ENCODE measurements at places on chromosomes 16 and 17. TPM values are rescaled to one million over a fixed set of nuclear protein-coding genes. Genes with fewer than 3 reads are reported as not detected.

GRCh38 chr17:32931686-32932085 lies 3.7 kb downstream of the TMEM98 start:
- no peak for DNase-seq
- peaks cover 19% of the 10 kb centered on the region for H3K27me3 ChIP-seq
- H3K27ac ChIP-seq: no peak overlapping the region
- no peak overlapping the region for H3K4me3 ChIP-seq
- H3K4me1 ChIP-seq: peaks cover 51% of the 10 kb centered on the region

- peak; percentile 14 for DNase-seq
- no peaks in the 10 kb centered on the region for H3K27me3 ChIP-seq
- H3K4me1 ChIP-seq: peaks cover 90% of the 10 kb centered on the region
- peak overlapping the region; percentile 48 for H3K27ac ChIP-seq
Observed at GRCh38 chr17:49633762-49634484, 44.0 kb downstream of the SPOP start.

- DNase-seq: no peak
- H3K36me3 ChIP-seq: no peaks in the 10 kb centered on the region
- H3K4me1 ChIP-seq: no peaks in the 10 kb centered on the region
- H3K27me3 ChIP-seq: peaks cover 8% of the 10 kb centered on the region
- H3K27ac ChIP-seq: no peak overlapping the region
Observed at GRCh38 chr17:74525781-74526288, 5.4 kb downstream of the CD300LB start.

GRCh38 chr16:28846933-28847273 lies 755 bp upstream of the TUFM start:
- no peak for DNase-seq
- H3K27ac ChIP-seq: peak overlapping the region; percentile 89
- H3K4me1 ChIP-seq: peaks cover 19% of the 10 kb centered on the region
- peaks cover 33% of the 10 kb centered on the region for H3K36me3 ChIP-seq
- peak overlapping the region; percentile 97 for H3K4me3 ChIP-seq

DNA sequence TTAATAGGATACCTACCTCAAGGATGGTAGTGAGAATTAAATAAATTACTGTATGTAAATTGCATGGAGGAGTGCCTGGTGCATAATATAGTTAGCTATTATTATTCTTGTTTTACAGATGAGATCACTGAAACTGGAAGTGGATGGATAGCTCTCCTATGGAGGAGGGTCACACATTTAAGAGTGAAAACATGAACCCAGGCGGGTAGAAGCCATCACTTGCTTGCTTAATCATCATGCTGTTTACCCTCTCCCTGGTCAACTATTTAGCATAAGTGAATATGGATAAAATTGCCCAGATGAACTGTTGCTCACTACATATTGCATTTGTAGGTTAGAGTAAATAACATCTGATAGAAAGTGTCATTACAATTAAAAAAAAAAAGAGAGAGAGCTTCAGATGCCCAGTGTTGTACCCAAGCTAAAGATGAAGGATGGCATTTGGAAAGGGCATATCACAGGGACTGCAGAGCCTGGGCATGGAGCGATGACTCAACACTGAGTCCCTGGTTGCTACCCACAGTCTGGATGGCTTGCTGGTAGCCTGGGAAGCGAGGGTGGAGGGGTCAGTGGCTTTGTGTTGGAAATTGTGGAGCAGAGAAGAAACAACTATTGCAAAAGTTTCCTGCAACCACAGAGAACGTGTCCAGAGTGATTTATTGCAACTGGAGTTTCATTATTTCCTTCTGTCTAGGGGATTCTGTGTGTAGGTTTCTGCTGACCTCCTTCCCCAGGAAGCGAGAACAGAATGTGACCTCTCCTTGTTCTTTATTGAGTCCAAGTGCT lies 414.4 kb downstream of the SHISA9 start:
- H3K36me3 ChIP-seq: no peaks in the 10 kb centered on the region
- no peaks in the 10 kb centered on the region for H3K4me1 ChIP-seq
- no peak overlapping the region for H3K27ac ChIP-seq
- H3K4me3 ChIP-seq: no peak overlapping the region
- no peak for DNase-seq

- no peak overlapping the region for H3K4me3 ChIP-seq
- H3K4me1 ChIP-seq: no peaks in the 10 kb centered on the region
- H3K27me3 ChIP-seq: no peaks in the 10 kb centered on the region
- H3K36me3 ChIP-seq: no peaks in the 10 kb centered on the region
Observed at GRCh38 chr17:51734462-51734861, 424.1 kb downstream of the CA10 start.

DNA sequence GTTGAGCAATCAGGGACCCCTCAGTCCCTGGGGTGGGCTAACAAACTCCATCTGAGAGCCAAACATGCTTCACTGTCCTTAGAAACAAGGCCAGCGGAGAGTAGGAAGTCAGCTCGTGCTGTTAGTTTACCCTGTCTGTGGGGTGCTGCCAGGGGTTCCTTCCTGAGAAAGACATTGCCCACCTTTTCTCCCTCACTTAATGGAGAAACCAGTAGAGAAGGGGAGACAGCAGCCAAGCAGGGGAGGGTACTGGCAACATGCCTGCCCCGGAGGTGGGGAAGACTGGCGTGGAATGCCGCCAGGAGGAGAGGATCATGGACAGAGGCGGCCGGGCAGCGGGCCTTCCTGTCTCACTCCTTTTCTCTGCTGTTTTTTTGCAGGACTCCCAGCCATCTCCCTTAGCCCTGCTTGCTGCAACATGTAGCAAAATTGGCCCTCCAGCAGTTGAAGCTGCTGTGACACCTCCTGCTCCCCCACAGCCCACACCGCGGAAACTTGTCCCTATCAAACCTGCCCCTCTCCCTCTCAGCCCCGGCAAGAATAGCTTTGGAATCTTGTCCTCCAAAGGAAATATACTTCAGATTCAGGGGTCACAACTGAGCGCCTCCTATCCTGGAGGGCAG lies 19.9 kb downstream of the SP2 start:
- no peaks in the 10 kb centered on the region for H3K27me3 ChIP-seq
- no peak overlapping the region for H3K27ac ChIP-seq
- H3K4me1 ChIP-seq: no peaks in the 10 kb centered on the region
- H3K36me3 ChIP-seq: peaks cover 38% of the 10 kb centered on the region
- no peak overlapping the region for H3K4me3 ChIP-seq
- peak; percentile 21 for DNase-seq

- no peak overlapping the region for H3K4me3 ChIP-seq
- no peak for DNase-seq
- H3K4me1 ChIP-seq: no peaks in the 10 kb centered on the region
- H3K36me3 ChIP-seq: no peaks in the 10 kb centered on the region
- H3K27me3 ChIP-seq: no peaks in the 10 kb centered on the region
- no peak overlapping the region for H3K27ac ChIP-seq
Observed at GRCh38 chr17:76934561-76935320, 66.5 kb downstream of the MGAT5B start.

GRCh38 chr17:47352848-47353247 lies 29.1 kb downstream of the EFCAB13 start:
- H3K27ac ChIP-seq: no peak overlapping the region
- no peaks in the 10 kb centered on the region for H3K27me3 ChIP-seq
- H3K4me1 ChIP-seq: no peaks in the 10 kb centered on the region
- DNase-seq: no peak
- H3K36me3 ChIP-seq: peaks cover 15% of the 10 kb centered on the region

DNA sequence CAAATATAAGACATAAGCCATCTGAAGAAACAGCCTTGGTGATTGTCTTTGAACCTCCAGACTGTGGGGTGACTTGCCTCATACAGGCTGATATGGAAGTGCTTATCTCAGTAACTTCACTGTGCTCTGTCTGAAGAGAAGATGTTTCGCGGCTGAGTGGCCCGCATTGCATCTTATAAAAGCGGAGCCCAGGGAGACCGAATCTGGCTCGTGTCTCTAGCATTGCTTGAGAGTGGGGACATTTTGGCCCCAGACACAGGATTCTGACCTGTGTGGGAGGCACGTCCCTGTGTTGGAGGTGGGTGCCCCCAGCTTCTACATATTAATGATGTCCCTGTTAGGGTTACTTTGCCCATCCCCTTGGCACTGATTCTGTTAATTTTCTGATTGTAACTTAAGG lies 66.4 kb downstream of the METRNL start:
- H3K4me3 ChIP-seq: no peak overlapping the region
- no peak overlapping the region for H3K27ac ChIP-seq
- H3K27me3 ChIP-seq: no peaks in the 10 kb centered on the region
- no peaks in the 10 kb centered on the region for H3K36me3 ChIP-seq
- DNase-seq: no peak

GRCh38 chr16:15553313-15554088 lies 89.5 kb downstream of the MARF1 start:
- H3K27ac ChIP-seq: no peak overlapping the region
- no peaks in the 10 kb centered on the region for H3K27me3 ChIP-seq
- no peak for DNase-seq
- no peaks in the 10 kb centered on the region for H3K36me3 ChIP-seq
- H3K4me3 ChIP-seq: no peak overlapping the region

GRCh38 chr17:66952031-66952524 lies 12.4 kb upstream of the CACNG4 start:
- H3K4me3 ChIP-seq: no peak overlapping the region
- peak overlapping the region; percentile 72 for H3K27ac ChIP-seq
- H3K27me3 ChIP-seq: peaks cover 17% of the 10 kb centered on the region
- H3K36me3 ChIP-seq: no peaks in the 10 kb centered on the region

- H3K4me3 ChIP-seq: no peak overlapping the region
- no peaks in the 10 kb centered on the region for H3K27me3 ChIP-seq
- no peaks in the 10 kb centered on the region for H3K4me1 ChIP-seq
Observed at GRCh38 chr16:27999687-28000086, 63.8 kb downstream of the GSG1L start.

MARVELD3 gene
- 480 TPM for total RNA-seq

JUP gene
- total RNA-seq: 84.8 TPM

ARHGDIG gene
- total RNA-seq: 8.4 TPM

UMOD gene
- total RNA-seq: 3.0 TPM

All from stomach (tissue), 19 donors.